Skeletal muscle cell (primary cell): ENCODE measurements at places on chromosomes 3 and 15.

GRCh38 chr15:38401701-38402100, 52.2 kb upstream of the FAM98B start:
- no peak for DNase-seq

DNA sequence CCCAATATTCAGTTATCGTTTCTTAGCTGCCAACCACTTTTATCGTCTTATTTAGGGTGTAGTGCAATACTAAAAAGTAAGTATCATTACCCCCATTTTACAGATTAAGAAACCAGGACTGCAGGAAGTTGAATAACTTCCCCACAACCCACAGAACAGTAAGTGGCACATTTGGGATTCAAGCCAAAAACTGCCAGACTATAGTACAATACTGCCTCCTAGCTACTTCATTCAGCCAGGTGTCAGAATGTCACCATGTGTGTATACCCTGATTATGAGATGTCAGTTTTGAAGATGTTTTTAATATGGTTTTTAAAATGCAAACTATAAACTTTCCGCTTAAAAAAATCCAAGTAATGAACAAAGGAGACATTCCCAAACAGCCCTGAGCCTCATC, 74.2 kb upstream of the PROK2 start:
- DNase-seq: no peak

- no peak for DNase-seq
These were observed 12.2 kb downstream of the EIF4E3 start for GRCh38 chr3:71713041-71713440.

DNA sequence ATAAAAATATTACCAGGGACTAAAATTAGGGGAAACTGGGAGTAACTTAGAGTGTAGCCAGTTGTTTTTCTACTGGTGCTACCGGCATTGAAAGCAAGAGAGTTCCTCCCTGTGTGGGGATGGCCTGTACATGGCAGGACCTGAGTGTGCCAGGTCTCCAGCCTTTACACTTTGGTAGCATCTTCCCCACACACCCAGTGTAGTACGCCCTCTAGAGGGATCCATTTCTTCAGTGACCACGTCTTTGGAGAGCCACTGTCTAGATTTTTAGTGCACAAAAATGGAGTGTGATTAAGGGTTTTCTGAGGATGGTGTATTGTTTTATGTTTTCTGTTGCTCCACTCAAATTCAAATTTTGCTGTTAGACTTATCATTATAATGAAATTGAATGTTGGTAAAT, 507.0 kb upstream of the TPRG1 start:
- DNase-seq: no peak

GRCh38 chr3:33075995-33076394, 21.0 kb downstream of the GLB1 start:
- DNase-seq: no peak

GRCh38 chr15:63369781-63370180, 11.9 kb downstream of the CA12 start:
- no peak for DNase-seq

DNA sequence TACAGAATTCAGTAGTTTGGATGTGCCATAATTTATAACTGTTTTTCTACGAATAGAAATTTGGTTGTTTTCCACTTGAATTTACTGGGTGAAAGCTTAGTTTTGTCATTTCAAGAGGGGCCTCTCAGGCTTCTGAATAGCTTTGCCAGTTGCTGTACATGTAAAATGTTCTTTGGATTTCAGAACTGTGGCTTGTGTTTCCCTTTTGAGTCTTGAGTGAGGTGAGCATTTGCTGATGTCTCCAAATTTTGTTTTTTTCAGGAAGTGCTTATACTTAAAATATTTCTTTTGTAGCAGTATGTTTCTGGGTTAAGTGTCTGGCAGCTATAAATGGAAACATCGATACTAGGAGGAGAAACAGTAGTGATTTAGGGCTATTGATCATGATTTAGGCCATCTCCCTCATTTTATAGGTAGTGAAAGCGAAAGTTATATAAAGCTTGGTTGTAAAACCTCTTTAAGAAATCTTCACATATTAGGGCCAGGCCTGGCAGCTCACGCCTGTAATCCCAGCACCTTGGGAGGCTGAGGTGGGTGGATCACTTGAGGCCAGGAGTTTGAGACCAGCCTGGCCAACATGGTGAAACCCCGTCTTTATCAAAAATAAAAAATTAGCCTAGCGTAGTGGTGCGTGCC, 9.2 kb upstream of the TRAK1 start:
- no peak for DNase-seq

GRCh38 chr3:48599509-48600285, 4.6 kb upstream of the COL7A1 start:
- DNase-seq: no peak

GRCh38 chr3:58688574-58688973, 22.0 kb upstream of the FAM3D start:
- DNase-seq: peak; percentile 12

GRCh38 chr3:6250167-6250566, 610.7 kb upstream of the GRM7 start:
- DNase-seq: no peak

GRCh38 chr3:149009732-149010131, 18.4 kb downstream of the GYG1 start:
- no peak for DNase-seq

- peak; percentile 11 for DNase-seq
These were observed 96.4 kb downstream of the NSUN3 start for GRCh38 chr3:94159062-94159828.

DNA sequence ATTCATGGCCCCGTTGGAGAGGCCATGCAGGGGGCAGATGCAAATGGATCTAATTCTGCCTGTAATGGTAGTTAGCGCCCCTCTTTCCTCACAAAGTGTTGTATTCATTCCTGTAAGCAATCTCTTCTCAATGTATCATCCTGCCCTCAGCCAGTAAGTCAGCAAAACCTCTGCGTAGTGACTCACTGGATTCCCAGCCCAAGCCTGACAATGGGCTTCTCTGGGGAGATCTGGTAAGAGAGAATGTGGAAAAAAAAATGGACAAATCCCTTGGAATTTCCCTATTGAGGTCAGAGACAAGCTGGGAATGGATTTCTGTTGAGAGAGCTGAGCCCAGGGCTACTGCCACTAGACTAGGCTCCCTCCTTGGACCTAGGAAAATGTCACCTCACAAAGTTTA, 25.4 kb downstream of the ADPGK start:
- DNase-seq: peak; percentile 93

DNA sequence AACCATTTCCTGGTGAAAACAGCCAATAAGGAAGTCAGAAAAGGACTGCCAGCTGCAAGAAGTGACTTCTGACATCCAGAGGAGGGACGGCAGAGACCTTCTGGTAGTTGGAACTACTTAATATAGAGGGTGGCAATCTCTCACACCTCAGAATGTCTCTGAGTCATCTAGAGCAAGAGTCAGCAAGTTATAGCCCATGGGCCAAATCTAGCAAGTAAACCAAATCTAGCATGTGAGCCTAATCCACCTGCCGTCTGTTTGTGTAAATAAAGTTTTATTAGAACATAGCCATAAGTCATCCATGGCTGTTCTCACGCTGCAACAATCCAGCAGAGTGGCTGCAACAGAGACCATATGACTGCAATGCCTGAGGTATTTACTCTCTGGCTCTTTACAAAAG, 160.5 kb upstream of the NR2E3 start:
- DNase-seq: no peak

DNA sequence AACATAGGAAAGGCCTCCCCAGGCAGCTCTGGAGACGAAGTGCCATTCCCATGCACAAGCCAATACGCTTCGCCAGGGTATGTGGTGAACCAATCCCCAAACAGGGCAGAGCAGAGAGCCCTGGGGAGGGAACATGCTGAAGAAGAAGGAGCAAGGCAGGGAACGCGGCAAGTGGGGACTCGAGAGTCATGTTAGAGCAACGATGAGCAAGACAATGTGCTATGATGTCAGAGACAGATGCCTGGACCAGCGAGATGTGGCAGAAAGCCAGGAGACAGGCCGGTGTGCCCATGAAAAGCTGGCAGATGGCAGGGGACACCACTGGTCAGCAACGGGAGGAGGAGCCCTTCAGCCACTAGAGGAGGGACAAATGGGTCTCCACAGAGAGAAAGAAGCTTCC, 39.6 kb downstream of the NIPA2 start:
- no peak for DNase-seq

DNA sequence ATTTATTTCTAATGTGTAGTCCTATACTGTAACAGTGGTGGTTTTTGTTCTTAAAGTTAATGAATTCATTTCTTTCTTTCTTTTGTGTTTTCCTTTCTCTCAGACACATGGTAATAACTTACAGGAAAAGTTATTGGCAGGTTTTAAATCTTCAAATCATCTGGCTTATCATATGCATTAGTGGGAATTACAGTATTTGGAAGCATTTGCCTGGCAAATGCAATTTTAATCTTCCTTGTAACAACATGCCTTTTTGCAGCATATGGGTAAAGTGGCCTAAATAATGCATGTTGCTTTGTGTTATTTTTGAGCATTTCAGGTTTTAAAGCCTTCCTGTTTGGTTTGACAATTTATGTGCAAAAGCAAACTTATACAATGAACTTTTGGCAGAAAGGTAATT, 66.8 kb downstream of the GALK2 start:
- no peak for DNase-seq

GRCh38 chr3:157232141-157232540, 72.2 kb upstream of the CCNL1 start:
- DNase-seq: no peak
